ENCODE measurements at places on chromosomes 16 and 17. TPM values are rescaled to one million over a fixed set of nuclear protein-coding genes. Genes with fewer than 3 reads are reported as not detected.

Gene MT1G
- polyA plus RNA-seq: 231 TPM

Gene RCVRN
- 0.17 TPM for polyA plus RNA-seq

Gene PLK1
- polyA plus RNA-seq: 25.6 TPM

Gene MED1
- 56.4 TPM for polyA plus RNA-seq

Gene CD300A
- polyA plus RNA-seq: 1.8 TPM

Gene TPPP3
- 51.7 TPM for polyA plus RNA-seq

Gene FOXL1
- polyA plus RNA-seq: 21.5 TPM

Gene BMERB1
- polyA plus RNA-seq: 41.9 TPM

Gene TBC1D3I
- 0.17 TPM for polyA plus RNA-seq

Gene CCL4L2
- 0.26 TPM for polyA plus RNA-seq

Gene IRF8
- 6.1 TPM for polyA plus RNA-seq

Gene RAB40B
- polyA plus RNA-seq: 18.4 TPM

Gene MYH1
- 0.06 TPM for polyA plus RNA-seq

Data from right renal pelvis (tissue), 4 donors.